CD4-positive, alpha-beta T cell treated with Interleukin-6 at 100 ng/mL for 8 hours (primary cell): ENCODE measurements at places on chromosomes 5 and 9.

- DNase-seq: no peak
These were observed 6.2 kb downstream of the GAPT start for GRCh38 chr5:58497386-58497785.

DNA sequence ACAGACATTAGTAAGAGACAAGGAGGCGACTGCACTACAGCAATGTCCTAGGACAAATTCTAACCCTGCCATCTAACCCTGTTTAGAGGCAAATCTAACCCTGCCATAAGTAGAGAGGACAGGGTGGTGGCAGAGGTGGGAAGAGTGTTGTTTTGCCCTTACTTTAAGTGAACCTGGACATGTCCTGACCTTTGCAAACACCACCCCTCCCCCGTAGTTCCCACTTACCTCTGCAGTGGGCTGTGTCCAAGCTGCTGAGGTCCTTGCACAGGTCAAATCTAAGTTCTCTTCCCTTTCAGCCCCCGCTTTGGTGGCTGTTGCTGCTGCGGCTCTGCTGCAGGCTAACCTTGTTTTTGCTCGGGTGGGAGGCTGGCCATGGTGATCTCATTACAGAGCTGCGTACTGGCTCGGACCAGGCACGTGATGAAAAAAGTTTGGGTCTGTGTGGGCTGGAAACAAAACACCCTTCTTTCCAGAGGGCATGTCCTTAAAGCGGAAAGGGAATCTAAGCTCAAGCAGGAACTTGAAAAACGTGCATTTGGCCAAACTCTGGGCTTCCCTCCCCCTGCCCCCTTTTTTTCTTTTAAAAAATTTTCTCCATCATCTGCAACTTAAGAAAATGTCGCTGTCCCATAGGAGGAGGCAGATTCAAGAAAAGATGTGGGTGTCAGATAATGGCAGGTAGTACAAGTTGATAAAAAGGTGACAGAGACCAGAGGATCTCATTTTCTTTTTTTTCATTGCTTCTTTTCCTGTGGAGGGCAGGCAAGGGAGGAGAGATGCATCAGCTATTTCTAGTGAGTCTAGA lies at the start of gene FAXDC2:
TSS of gene FAXDC2 (minus strand) at position 349 of the 808 bp plus-strand sequence. CDS start 12,425 bp downstream, outside the sequence.
- DNase-seq: no peak

GRCh38 chr9:31347082-31347617 lies 1037.3 kb upstream of the ACO1 start:
- DNase-seq: peak; percentile 77

DNA sequence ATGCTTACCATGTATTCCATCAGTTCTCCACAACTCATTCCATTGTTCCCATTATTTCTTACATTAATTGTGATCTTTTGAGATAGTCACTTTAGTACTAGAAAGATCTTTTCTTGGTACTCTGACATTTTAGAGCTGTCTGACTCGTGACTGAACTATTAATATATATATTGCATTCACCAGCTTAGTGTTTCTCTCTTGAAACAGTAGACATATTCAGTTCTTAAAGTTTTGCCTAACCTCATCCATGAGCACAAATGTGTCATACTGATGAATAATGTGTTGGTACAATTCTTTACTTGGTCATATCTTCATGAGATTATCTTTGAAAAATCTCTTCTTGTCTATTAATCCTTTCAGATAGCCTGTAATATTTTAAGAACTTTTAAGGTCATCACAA lies 74.3 kb downstream of the NLN start:
- DNase-seq: no peak

DNA sequence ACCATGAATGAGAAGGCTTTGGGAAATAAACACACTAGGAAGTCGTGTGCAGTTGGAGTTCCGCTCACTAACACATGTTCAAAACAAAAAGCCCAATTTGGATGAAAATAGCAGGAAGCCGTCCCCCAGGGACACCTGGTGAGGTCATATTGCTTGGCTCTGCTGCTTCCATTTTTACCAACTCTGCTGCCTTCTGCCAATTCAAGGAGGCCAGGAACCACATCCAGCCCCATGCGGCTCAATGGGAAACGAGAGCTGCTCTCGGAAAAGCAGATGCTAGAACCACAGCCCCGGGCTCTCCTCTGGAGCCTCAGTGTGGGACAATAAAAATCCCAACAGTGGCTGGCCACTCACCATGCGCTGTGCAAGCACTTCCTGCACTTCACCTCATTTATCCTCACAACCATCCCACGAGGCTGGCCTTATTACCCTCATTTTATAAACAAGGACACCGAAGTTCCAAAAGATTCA lies 13.4 kb downstream of the ADAM19 start:
- DNase-seq: no peak

DNA sequence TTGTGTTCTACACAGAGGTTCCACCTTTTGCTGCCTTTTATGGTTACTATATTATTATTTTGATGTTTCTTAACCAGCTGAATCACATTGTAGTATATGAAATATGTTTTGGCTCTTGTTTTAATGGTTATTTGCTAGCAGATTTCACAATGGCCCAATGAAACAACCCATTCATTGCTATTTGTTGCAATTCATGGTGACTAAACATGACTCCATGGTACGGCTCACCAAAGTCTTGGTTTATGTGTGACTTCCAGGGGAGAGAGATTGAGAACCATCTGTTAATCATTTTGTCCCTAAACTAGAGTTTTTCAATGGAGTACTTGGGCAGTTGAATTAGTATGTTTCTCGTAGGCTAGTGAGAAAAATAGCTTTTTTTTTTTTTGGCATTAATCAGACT lies 108.4 kb downstream of the GHR start:
- no peak for DNase-seq

DNA sequence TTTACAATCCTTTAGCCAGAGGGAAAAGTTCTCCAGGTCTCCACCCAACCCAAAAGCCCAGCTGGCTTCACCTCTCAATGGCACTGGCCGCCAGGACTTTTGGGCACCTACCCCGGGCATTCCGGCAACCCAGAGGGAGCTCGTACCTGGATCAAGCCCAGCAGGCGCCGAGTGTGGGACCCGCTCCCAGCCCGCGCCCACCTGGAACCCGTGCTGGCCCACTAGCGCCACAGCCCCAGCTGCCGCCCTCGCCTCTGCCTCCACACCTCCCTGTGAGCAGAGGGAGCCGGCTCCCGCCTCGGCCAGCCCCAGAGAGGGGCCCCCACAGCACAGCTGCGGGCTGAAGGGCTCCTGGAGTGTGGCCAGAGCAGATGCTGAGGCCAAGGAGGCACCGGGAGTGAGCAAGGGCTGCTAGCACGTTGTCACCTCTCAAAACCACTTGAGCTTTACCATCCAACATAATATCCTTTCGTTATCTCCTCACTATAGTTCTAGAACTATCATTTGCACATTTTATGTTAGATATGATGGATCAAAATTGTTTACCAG lies 69.7 kb downstream of the GCNT1 start:
- DNase-seq: no peak

DNA sequence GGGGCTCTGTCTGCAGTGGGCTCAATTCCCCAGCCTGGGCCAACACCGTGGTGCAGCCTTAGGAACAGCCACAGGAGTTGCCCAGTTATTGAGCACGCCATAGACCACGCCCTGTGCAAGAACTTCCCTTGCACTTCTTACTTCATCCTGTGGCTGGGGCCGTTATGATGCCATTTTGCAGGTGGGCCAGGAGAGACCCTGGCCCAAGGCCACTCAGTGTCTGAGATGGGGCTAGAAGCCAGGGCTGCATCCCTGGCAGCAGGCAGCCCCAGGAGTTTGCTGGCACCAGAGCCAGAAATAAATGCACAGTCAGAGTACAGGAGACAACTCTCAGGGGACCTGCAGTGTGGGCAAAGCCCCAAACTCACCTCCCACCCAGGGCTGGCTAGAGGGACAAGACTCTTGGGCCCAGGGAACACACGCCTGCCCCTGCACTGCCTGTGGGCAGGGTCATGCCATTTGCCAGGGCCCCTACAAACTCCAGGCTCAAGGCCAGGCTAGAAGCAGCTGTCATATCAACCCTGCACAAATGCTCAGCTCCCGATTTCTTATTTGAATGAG lies 6.7 kb downstream of the CORO2A start:
- DNase-seq: no peak

DNA sequence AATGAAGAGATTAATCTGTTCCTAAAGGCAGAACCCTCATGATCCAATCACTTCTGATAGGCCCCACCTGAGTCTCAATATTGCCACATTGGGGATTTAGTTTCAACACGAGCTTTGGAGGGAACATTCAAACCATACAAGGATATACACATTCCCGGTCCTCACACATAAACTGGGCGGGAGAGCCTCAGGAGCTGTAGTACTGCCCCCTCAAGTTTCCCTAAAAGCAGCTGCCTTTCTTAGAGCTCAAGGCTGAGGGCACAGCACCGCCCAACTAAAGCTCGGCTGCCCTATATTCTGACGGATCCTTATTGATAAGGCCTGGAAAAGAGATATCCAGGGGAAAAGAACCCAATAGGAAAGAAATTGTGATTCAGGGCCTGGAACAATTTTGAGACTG lies 83.0 kb downstream of the GADD45G start:
- DNase-seq: no peak

GRCh38 chr5:107129051-107129450 lies 541.7 kb downstream of the EFNA5 start:
- DNase-seq: no peak

DNA sequence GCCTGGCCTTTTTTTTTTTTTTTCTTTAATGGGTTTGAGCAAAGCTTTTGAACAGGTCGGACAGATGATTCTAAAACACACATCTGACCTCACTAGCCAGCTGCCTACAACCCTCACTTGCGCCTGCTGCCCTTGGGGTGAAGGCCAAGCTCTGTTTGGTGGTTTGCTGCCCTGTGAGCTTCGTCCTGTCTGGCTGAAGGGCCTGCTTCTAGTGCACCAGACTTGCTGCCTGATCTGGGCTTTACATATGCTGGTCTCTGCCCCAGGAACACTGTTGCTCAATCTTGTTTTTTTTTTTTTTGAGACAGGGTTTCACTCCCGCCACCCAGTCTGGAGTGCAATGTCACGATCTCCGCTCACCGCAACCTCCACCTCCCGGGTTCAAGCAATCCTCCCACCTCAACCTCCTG lies 16.4 kb upstream of the DOLPP1 start:
- DNase-seq: no peak

- no peak for DNase-seq
These were observed 13.7 kb downstream of the TUT7 start for GRCh38 chr9:86340356-86341006.

- no peak for DNase-seq
These were observed 136.9 kb upstream of the ANKH start for GRCh38 chr5:15008476-15008875.

DNA sequence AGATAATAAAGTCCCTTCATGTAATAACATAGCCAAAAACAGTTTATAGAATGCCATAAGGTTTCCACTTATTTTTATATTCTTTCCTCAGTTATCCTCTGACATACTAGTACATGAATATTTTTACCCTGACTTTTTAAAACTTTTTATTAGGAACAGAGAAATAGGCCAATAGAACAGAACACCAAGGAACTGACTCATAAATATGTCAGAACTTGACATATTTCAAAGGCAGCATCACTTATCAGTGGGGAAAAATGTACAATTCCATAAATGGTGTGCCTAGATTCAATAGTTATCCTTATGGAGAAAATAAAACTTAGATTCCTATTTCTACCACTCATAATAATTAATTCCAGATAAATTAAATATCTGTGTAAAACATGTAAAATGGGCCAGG lies 9.4 kb downstream of the STARD4 start:
- DNase-seq: no peak

DNA sequence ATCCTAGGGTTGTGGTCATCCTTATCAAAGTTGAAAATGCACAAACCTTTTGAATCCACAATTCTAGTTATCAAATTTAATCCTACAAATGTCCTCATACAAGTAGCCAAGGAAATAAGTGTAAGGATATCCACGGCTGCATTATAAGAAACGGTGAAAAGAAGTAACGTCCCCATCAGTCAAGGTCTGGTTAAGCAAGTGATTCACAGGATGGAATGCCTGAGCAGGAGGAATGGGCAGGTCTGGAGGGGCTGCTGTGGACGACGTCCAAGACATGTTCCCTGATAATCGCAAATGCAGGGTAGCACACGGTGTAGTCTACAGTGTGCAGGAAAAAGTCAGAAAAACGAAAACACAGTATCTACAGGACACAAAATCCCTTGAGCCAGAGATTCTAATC lies 118.6 kb downstream of the ADAMTS2 start:
- no peak for DNase-seq

GRCh38 chr9:98259791-98260190 lies 4.3 kb upstream of the TBC1D2 start:
- DNase-seq: no peak

GRCh38 chr5:140966293-140967225 lies at the start of gene PCDHAC2:
PCDHAC2 (plus strand) TSS chr5:140966476; CDS start chr5:140966767, 291 bp downstream.
- no peak for DNase-seq

DNA sequence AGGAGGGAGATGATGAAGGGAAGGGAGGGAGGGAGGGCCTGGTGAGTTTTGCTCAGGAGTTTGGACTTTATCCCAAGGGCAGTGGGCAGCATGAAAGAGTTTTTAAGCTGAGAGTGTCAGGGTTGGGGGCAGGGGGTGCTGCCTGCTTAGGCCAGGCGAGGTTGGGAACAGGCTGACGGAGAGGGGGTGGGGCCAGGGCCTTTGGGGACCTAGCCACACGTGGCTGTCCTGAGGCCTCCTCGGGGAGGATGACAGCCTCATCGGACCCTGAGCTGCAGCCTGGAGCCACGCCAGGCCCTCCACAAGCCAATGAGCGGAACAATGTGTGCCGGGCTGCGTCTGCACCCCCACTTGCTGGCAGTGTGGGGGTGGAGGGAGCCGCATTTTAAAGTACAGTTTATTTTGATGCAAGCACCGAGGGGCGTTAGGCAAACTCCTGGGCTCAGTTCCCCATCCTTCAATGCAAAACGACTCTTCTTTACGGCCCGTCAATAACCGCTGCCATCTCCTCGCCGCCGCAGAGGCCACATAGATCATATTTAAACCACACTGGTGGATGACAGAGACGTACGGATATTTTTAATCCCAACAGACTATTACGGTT lies 5.3 kb upstream of the RXRA start:
- DNase-seq: no peak

DNA sequence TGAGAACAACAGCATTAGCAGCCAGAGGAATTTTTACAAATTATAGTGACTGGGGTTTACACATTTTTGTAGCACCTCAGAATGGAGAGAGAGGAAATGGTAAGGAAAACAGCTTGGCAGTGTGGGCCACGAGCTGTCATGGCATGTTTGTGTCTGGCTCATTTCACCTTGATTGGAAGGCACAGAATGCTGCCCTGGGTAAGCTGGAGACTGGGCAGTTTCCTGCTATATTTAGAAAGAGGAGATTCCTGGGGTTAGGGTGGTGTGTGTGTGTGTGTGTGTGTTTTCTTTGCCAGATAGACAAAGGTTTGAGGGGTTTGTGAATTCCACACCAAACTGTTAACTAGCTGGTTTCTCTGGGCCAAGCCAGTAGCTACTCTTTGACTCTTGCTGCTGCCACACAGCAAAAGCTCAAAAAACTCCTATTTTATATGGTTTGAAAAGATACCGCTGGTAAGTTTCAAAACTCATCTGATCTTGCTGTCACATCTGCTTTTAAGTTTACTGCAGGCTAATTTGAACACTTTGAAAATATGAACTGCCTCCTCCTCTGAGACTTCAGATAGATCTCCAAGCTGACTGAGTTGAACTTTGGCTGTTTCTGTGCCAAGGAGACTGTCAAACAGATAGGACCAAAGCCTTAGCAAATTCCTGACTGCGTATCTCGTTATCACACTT lies 9.1 kb downstream of the ARHGAP26 start:
- DNase-seq: no peak

- no peak for DNase-seq
These were observed 221.0 kb downstream of the ESM1 start for GRCh38 chr5:54764102-54765090.

GRCh38 chr5:67315082-67315989 lies 118.7 kb upstream of the CD180 start:
- no peak for DNase-seq
